Hindlimb muscle (tissue), 1 donor: ENCODE measurements at places on chromosomes 1 and 21. TPM values are rescaled to one million over a fixed set of nuclear protein-coding genes. Genes with fewer than 3 reads are reported as not detected.

ARHGEF10L gene
- 29.4 TPM for polyA plus RNA-seq

CELA3A gene
- polyA plus RNA-seq, result not detected

DCDC2B gene
- polyA plus RNA-seq, result 0.67 TPM

TTC22 gene
- polyA plus RNA-seq, result 0.17 TPM

SH2D2A gene
- polyA plus RNA-seq, result 0.49 TPM

SYT6 gene
- 1.9 TPM for polyA plus RNA-seq

CAMSAP2 gene
- polyA plus RNA-seq, result 16.4 TPM

BACE2 gene
- 34.3 TPM for polyA plus RNA-seq

SPRR4 gene
- not detected for polyA plus RNA-seq

BSND gene
- polyA plus RNA-seq, result 0.08 TPM

NBPF3 gene
- 12.6 TPM for polyA plus RNA-seq

SEC16B gene
- polyA plus RNA-seq, result 7.0 TPM

HPCAL4 gene
- 1.8 TPM for polyA plus RNA-seq

CATSPERE gene
- polyA plus RNA-seq, result 0.93 TPM

CD1E gene
- 0.32 TPM for polyA plus RNA-seq

TTC24 gene
- polyA plus RNA-seq, result 0.80 TPM

SLC9C2 gene
- polyA plus RNA-seq, result not detected

NEK2 gene
- 4.9 TPM for polyA plus RNA-seq

LENEP gene
- 0.67 TPM for polyA plus RNA-seq

DNAI4 gene
- 2.0 TPM for polyA plus RNA-seq

TINAGL1 gene
- polyA plus RNA-seq, result 29.9 TPM

S100A9 gene
- polyA plus RNA-seq, result 17.0 TPM

TCHH gene
- polyA plus RNA-seq, result not detected

WDR64 gene
- 0.45 TPM for polyA plus RNA-seq

C1orf141 gene
- not detected for polyA plus RNA-seq
